ENCODE measurements at places on chromosomes 16 and 17.

DNA sequence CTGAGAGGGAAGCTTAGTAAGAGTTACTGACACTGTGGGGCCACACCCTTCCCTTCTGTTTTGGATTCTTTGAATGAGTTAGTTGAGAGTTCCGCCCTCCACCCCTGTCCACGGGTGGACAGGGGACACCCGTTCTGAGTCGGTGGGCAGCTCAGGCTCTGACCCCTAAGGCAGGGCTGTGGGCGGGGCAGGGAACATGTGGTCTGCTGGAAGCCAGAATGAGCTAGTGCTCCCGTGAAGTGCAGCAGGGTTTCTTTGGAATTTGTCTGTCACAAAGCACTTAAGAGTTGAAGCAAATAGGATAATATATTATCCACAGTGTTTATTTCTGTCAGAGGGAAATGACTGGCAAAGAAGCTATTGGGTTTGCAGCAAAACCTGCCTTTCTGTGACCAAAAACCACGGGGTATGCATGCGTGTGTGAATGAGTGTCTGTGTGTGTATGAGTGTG is 90.1 kb downstream of the CLEC16A start:
- DNase-seq = no peak

- DNase-seq = no peak
These were observed 4.3 kb upstream of the HSF5 start for GRCh38 chr17:58492238-58493121.

DNA sequence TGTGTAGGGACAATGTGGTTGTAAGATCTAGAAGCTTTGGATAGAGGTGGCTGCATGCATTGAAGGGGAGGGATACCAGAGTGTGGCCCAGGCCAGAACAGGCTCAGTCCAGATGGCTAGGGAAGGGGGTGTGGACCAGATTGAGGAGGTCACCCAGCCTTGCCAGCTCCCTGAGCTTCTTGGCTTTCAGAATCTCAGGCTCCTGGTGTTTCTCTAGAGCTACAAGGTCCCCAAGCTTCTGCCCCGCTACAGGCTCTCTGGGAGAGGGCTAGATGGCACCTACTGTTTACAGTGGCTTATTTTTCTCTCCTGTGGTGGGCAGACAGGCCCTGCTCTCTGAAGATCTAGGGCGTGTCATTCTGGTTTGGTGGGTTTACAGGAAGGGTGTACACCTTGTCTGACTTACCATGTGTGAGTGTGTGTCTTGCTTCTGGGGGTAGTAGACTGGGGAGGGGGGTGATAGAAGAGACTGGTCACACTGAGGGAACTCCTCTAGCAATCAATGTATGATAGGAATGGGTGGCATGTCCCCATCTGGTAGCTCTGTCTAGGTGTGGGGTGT is 1.1 kb downstream of the RARA start:
- DNase-seq = no peak

DNA sequence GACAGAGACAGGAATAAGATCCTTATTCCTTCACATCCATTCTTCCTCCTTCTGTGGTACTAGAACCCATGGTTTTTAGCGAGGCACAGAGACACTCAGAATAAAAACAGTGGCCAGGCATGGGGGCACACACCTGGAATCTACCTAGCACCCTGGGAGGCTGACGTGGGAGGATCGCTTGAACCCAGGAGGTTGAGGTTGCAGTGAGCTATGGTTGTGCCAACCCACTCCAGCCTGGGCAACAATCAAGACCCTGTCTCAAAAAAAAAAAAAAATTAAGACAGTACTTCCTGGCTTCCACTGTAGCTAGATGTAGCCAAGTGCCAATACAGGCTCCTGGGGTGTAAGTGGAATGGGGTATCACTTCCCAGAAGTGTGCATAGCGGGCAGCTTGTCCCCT is 7.4 kb upstream of the SPNS1 start:
- DNase-seq = no peak

DNA sequence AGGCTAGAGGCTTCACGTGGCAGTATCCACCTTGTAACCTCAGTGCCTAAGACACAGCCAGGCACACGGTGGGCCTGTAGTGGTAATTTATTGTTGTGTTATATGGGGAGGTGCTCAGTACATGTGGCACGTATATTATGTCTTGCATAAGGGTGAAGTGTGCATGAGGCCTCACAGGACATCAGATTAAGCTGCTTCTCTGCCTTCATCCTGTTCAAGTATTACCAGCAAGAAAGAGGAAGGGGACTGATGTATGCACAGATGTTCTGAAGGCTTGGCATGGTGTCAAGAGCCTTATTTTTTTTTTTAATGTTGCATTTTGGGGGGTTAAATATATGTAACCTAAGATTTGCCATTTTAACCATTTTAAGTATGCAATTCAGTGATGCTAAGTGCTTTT is 71.6 kb downstream of the ABCC1 start:
- DNase-seq = no peak

GRCh38 chr16:66961065-66961744 is at the start of gene CES3:
CES3 (plus strand) TSS chr16:66961266; CDS start chr16:66961308, 42 bp downstream.
- DNase-seq = peak; percentile 29

DNA sequence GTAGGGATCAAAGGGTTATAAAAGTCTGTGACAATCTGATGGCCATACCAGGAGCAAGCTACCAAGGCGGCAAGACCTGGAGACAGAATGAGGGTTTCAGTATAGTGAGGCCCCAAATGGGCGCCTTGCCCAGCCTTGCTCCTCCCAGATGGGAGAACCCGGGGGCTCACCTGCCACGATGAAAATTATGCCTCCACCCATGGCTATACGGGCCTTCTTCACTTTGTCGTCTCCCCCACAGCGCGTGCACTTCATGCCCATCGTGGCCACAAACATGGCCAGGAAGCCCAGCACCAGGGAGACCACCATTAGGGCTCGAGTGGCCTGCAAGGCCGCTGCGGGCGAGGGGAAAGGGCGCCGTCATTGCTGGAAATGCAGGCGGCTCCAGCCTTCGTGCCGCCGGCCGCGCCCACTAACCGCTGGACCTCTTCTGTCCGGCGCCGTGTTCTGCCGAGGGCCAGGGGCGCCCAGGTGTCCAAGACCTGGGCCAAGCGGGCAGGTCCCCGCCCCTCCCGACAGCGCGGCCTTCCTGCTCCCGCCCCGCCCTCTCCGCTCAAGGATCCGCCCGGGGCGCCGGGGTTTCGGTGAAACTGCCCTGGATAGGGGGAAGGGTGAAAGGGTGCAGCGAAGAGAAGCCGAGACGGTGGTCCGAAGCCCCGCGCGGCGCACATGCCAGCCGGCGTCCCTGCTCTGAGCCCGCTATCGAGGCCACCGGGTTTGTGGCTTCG is 1.5 kb downstream of the CLDN7 start:
- DNase-seq = peak; percentile 25

DNA sequence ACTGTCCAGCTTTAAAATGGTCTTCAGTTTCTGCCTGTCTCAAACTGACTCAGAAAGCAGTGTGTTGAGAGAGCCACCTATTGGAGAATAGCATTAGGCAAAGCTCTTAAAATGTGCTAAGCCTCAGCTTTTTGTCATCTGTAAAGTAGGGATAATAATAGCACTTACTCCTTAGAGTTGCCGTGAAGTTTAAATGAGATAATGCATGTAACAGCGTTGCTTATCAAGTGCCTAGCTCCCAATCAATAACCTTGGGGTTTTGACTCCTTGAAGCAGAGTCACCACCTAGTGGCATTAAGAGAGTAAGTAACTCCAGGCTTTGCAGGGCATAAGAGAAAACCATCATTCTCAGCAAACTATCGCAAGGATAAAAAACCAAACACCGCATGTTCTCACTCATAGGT is 163.3 kb downstream of the HS3ST2 start:
- DNase-seq = no peak

- no peak for DNase-seq
These were observed 359.6 kb upstream of the CCL2 start for GRCh38 chr17:33895491-33895890.
